Hematopoietic multipotent progenitor cell treated with erythropoietin and hydrocortisone succinate and interleukin-3 and kit ligand, for 4 days (in vitro differentiated cells): ENCODE measurements at places on chromosomes 4 and X.

- peak; percentile 83 for DNase-seq
Observed at GRCh38 chr4:69858690-69859089, 1.3 kb downstream of the SULT1E1 start.

GRCh38 chr4:137892134-137892533, 350.0 kb downstream of the SLC7A11 start:
- no peak for DNase-seq

GRCh38 chr4:98387345-98388026, 126.3 kb downstream of the RAP1GDS1 start:
- peak; percentile 70 for DNase-seq

DNA sequence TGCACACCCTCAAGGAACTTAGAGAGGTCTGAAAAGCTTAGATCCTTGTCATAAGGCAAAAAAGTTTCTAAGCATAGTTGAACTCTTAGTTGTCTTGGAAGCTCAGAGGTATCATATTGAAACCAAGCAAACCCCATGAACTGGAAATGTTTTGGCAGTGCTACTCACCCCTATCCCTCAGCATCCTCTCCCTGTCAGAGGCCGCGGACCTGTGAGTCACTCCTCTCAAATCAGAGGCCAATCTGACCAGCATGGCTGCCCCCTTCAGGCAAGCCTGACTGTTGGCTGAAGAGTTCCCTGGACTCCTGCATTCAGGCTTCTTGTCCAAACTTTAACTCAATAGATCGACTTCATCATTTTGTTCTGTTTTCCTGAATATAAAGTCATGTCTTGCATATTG, 69.4 kb downstream of the KCNIP4 start:
- DNase-seq, result no peak

DNA sequence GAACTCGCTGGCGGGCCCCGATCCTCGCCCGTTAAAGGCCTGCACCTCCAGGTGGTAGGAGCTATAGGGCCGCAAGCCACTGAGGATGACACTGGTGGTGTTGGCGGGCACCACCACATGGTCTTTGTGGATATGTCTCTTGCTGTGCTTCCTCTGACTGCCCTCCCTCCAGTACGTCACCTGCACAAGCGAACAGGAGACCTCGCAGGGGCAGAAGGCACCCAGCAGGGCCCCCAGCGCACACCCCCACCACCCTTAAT, 20.7 kb downstream of the L1CAM start:
- no peak for DNase-seq

DNA sequence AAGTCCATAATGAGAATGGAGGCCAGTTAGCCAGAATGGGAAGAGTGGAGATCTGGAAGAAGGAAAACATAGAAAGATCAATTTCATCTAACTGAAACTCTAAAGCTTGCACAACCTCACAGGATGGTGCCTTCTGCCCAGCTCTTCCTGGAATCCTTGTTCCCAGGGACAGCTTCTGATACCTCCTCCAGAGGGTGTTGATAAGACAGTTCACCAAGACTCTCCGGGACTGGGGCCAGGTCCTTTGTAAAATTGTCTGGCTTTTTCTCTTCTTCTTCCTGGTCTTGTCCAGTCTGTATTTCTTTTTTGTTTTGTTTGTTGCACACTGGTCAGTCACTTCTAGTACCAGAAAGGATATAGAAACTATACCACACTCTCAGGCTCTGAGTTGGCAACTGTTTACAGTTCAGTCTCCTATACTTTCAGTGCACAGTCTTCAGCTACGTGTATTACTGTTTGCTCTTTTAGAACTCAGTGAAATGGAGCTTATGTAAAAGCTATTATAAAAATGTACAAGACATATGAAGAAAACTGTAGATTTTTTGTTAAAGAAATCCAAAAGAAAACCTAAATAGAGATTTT, 142.8 kb upstream of the RPL34 start:
- no peak for DNase-seq

GRCh38 chrX:35890699-35891098, 28.8 kb upstream of the CFAP47 start:
- DNase-seq, result peak; percentile 77

DNA sequence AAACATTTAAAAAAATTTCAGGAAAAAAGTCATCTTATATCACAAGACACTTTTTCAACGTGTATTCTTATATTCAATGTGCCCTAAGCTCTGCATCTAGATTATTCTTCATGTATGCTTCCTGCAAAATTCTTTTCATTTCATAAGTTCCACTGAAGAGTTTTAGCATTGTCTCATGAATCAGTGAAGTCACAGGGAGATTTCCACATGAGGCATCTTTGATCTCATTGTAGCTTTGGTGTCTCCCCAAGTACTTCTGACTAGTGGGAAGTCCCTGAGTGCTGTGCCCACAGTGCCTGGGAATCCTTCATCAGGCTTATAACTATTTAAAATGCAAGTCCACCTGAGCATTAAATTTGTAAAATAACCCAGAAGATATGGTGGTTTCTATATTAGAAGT, 123.8 kb downstream of the MAD2L1 start:
- no peak for DNase-seq

- no peak for DNase-seq
Observed at GRCh38 chrX:118128724-118129123, 12.1 kb upstream of the KLHL13 start.

GRCh38 chr4:38752941-38753806, 29.6 kb downstream of the TLR10 start:
- peak; percentile 23 for DNase-seq

DNA sequence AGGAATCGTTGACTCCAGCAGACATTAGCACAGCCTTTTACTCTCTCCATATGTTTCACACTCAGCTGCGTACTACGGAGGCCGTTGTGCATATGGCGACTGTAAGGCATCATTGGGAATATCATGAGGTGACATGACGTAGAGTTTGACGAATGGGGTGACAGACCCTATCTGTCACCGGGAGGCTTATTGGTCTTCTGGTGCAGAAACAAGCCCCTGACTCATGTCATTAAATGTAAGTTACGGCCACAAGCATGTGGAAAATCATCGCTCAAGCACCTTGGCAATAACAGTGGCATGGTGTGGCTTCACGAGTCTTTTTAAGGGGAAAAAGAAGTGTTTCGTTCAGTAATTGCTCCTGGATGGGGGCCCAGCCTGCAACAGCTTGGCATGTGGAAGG, 115.2 kb upstream of the LRPAP1 start:
- no peak for DNase-seq

DNA sequence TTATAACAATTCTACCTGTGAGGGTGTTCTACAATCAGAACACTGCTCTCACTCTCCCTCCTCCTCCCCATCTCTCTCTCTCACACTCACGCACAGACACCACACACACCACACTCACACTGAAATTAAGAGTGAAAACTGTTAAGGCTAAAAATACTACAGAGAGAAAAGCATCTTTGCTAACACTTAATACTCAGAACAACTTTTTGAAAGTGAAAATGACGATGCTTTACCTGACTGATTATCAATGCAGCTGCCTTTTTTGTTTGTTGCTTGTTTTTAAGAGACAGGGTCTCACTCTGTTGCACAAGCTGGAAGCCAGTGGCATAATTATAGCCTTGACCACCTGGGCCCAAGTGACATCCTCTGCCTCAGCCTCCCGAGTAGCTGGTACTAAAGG, 222.4 kb downstream of the APBB2 start:
- no peak for DNase-seq

DNA sequence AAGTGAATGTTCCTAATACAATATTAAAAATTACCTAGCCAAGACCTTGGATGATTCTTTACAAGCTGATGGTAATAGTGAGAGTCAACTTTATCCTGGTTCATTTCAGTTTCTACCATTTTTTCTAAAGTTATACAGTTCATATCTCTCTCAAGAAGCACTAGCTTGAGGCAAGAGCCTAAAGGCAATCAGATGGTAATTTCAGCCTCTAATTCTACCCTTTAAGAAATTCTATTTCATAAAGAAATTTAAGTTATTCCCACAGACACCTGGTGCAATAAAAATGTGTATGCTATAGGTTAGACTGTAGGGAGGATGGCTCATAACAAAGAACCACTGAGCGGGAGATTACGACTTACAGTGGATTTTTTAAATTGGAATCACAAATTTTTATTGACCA, 984.2 kb upstream of the ADGRL3 start:
- no peak for DNase-seq

- DNase-seq, result no peak
Observed at GRCh38 chr4:102687982-102688433, 72.8 kb downstream of the MANBA start.

DNA sequence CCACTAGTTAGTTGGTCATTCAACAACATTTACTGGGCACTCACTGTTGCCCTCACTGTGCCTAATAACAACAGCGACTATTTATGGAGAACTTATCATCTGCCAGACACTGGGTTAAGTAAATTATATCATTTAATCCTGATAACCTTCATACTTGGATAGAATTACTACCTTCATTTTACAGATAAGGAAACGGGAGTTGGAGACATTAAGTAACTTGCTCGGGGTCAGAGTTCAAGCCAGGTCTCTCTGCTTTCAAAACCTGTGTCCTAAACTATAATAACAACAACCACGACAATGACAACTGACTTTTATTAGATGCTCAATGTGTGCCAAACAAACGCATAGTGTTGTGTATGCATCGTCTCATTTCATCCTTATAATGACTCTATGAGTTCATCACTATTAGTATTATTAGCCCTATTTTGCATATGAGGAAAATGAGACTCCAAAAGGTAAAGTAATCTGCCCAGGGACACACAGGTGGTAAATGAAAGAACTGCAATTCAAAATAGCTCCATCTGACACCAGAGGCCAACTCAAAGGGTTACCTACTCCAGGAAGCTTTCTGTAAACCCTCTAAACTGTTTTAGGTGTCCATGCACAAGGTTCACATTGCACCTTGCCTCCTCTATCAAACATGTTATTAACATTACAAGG, 98.4 kb upstream of the ACSL4 start:
- no peak for DNase-seq

DNA sequence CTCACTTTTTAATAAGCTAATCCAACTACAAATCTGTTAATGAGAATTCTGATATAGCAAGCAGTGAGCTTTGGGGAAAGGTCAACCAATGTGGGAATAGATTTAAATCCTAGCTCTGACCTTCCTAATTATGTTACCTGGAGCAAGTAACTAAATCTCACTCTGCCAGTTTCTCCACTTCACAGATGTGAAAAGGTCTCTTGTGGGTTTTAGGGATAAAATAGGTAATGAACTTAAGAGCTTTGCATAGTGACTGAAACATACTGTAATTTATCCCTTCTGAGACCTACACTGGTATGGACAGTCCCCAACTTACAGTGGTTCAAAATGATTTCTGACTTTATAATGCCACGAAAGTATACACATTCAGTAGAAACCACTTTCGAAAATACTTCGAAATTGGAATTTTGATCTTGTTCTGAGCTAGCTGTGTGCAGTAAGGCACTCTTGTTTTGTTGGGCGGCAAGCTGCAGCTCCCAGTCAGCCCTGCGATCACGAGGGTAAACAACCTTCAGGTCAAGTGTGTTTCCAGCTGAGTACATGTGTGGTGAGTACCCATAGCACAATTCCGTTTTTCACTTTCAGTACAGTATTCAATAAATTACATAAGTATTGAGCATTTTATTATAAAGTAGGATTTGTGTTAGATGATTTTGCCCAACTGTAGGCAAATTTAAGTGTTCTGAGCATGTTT, 93.7 kb downstream of the ADGRL3 start:
- no peak for DNase-seq

DNA sequence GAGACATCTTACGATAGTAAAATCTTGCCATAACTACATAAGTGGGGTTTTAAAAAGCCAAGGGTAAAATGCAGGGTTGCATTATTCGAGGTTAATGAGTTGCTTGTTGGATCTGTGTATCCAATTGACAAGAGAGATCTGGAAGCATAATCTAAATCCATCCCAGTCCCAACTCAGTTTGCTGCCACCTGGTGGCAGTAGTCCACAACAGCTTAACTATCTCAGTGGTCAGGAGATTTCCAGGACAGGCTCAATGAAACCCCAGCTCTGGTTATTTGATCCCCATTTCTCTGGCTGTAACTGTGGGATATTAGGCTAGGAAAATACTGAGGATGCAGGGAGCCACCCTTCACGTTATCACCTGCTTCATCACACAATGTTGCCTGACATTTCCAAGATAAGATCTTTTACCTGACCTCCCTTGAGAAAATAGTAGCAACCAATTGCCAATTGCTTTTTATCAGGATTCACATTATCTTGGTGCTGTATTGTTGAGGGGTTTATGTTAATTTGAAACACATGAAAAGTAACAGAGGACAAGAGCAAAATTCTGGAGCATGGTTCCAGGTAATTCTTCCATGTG, 88.2 kb upstream of the TNIP3 start:
- peak; percentile 77 for DNase-seq

DNA sequence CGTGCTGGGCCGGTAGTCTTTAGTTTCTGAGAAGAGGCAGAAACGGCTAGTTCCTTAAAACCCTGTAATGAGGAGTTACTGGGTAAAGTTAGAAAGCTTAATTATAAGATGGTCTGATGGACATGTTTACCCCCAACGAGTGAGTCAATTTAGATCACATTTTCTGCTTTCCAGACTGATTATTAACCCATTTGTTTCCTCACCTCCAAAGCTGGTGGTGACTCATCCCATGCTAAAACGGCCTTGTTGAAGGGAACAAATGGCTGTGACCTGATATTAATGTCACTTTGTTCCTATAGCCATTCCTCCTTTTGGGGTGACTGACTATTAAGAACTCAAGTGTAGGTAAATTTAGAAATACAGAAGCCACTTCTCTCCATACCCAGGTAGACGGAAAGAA, 232.0 kb downstream of the KCNIP4 start:
- DNase-seq, result no peak

GRCh38 chr4:170849969-170850368, 760.2 kb upstream of the AADAT start:
- no peak for DNase-seq

DNA sequence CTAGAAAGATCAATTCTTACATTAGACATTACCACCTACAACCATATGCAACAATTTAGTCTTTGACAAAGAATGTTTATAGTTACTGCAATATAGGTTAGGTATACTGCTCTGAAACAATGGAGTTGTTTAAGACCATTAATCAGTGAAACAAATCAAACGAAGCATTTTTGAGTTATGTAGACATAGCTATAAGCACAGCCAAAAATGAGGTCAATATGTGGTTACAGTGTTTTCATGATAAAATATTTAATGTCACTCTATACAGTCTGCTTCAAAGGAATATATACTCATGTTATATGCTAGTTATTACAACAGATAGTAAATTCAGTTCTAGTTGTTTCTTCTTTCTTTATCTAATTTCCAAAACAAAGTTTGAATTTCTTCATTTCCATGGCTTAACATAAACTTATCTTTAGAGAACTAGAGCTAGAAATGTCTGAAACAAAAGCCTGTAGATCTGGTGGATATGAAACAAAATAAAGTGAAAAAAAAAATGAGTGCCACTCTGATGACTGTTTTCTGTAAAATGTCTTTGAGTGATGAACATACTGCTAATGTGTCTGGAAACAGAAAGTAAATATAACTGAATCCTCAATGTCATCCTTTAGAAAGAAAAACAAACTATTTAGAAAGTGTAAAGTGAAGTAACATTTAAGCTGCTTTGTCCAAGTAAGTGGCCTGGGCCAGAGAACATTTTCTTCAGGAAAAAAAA, 809.0 kb downstream of the FAT4 start:
- no peak for DNase-seq

DNA sequence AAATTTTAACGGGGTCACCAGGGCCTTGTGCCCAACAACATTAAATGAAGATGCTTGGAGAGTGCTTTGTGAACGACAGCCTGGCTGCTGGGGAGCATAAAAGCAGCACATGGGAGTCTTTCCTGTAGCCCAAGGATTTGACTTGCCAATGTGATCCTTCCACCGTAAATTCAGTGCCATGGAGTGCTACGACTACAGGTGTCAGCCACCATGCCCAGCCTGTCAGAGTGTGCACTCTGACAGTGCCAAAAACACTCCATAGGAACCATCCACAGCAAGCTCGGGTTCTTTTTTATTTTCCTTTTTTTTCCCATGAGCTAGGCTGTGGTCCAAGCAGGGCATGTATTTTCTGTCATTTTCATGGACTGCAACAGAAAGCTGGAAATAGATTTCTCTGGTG, 156.9 kb downstream of the NLGN4X start:
- no peak for DNase-seq
